EL (cell line): ENCODE measurements at places on chromosomes 16 and 17.
A peak's percentile ranks its signal among the peaks of the same experiment; 100 is the strongest.

DNA sequence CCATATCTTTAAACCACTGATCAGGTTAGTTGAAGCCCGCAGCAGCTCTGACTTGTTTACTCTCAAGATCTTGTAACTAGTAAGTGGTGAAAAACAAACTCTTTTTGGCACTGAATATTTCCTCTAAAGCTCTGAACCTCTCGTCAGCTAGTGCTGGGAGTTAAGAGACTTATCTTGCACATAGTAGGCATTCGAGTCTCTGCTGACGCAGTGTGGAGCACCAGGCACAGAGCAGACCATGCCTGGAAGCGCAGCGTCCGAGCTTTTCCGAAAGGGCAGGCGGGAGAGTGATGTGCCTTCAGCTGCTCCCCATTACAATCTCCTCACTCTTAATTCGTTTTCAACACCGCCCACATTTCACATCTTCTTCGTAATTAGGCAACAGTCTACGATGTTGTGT lies 63.0 kb downstream of the SMG6 start:
- DNase-seq: no peak

GRCh38 chr17:15171167-15172047 lies 93.7 kb downstream of the PMP22 start:
- DNase-seq: peak; percentile 75

- no peak for DNase-seq
Measured at GRCh38 chr16:4927661-4928060, 9.3 kb downstream of the PPL start.

GRCh38 chr16:24753437-24753836 lies 24.0 kb downstream of the TNRC6A start:
- DNase-seq: no peak

DNA sequence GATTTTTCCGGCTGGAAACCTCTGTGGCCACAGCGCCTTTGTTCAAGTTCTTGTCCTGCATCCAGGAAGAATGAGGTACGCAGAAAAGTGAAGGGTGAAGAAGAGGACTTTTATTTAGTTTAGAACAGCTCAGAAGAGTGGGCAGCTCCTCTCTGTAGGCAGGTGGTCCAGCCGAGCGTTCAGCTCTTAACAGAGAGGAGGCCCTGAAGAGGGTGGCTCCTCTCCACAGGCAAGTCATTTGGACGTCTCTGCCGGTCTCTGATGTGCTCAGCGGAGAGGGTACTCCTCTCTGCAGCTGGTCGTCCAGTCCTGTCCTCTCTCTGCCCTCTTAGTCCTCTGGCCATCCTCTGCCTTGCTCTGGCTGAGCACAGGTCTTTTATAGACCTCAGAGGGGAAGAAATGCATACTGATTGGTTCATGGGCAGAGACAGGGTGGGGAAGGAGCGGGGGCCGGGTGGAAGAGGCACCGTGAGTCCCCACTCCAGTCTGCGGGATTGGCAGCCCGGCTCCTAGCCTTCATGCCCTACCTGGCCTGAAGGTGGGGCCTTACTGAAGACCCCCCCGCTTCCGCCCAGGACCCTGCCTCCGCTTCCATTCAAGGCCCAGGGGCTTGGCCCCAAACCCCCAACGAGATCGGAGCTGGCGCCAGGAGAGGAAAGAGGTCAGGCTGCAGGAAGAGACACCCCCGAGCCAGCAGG lies 70.0 kb upstream of the NKD1 start:
- DNase-seq: no peak

- no peak for DNase-seq
Measured at GRCh38 chr16:66226762-66227161, 139.7 kb upstream of the CDH5 start.

GRCh38 chr17:9479964-9480363 lies 95.7 kb downstream of the STX8 start:
- DNase-seq: no peak

DNA sequence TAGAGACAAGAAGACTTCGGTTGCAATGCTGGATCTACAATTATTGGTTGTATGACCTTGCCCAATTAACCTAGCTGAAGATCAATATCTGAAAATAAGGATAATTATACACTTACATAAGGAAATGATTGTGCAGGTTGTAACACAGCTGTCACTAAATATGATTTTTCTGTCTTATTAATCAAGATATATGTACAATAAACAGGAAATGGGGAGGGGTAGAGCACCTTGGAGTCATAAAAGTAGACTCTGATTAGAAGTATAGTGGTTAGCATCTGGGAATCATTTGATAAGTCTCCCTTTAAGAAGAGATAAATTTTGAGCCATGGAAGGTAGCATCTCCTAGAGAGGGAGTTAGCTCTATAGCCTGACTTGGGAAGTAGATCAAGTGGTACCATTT lies 369.2 kb downstream of the SHISA9 start:
- DNase-seq: no peak

DNA sequence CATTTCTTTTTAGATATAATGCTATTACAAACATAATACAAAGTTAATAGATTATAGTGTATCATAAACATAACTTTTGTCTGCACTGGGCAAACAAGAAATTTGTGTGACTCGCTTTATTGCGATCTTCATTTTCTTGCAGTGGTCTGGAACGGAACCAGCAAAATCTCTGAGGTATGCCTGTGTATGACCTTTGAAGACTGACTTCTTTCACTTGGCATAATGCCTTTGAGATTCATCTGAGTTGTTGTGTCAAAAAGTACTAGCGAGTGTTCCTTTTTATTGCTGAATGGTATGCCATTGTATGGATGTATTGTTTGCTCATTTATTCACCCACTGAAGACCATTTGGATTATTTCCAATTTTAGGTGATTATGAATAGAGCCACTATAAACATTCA lies 69.2 kb downstream of the TANC2 start:
- peak; percentile 85 for DNase-seq

- no peak for DNase-seq
Measured at GRCh38 chr17:41620583-41621434, 3.6 kb downstream of the KRT17 start.

DNA sequence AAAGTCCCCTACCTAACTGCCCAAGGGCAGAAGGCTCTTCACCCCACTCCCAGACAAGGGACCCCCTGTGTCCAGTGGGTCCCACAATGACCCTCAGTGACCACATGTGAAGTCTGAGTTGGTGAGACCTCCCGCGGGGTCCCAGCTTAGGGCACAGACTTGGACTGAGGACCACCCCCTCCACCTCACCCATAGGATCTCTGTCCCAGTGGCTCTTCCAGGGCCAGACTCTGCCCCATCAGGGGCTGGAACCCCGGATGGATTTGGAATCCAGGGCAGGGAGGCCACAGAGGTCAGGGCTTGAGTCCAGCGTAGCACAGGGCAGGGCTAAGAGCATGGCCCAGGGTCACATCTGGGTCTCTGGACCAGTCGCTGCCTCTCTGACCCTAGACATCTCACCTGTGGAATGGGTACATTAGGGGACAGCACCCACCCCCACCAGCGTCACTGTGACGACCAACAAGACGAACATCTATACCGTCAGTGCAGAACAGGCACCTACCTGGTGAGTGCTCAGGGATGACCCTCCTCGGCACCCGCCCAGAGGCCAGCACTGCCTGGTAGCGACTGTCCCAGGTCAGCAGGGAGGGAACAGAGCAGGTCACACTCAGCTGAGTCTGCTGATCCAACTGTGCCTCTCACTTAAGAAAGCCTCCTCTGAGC lies 37.7 kb downstream of the TNFRSF13B start:
- no peak for DNase-seq

- DNase-seq: no peak
Measured at GRCh38 chr17:70098030-70098429, 23.0 kb downstream of the KCNJ16 start.

DNA sequence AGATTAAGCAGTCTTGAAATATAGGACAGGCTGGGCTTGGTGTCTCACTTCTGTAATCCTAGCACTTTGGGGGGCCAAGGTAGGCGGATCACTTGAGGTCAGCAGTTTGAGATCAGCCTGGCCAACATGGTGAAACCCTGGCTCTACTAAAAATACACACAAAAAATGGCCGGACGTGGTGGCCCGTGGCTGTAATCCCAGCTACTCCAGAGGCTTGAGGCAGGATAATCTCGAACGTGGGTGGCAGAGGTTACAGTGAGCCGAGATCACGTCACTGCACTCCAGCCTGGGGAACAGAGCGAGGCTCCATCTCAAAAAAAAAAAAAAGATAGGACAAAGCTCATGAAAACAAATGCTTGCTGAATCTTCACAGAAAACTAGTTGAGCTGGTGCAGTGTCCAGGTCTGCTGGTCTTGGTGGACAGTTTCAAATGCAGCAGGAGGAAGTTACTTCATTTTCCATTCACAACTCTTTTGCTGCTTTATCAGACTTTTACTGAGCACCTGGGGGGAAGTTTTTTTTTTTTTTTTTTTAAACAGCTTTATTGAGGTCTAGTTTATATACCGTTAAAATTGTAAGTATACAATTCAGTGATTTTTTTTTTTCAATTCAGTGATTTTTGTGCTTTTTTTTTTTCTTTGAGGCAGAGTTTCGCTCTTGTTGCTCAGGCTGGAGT lies 45.2 kb downstream of the SNX29 start:
- DNase-seq: no peak

GRCh38 chr16:82460766-82461165 lies 166.0 kb upstream of the CDH13 start:
- no peak for DNase-seq

GRCh38 chr17:4362141-4362540 lies 4.3 kb downstream of the UBE2G1 start:
- no peak for DNase-seq

GRCh38 chr17:71664861-71665260 lies 456.0 kb upstream of the SOX9 start:
- DNase-seq: no peak

DNA sequence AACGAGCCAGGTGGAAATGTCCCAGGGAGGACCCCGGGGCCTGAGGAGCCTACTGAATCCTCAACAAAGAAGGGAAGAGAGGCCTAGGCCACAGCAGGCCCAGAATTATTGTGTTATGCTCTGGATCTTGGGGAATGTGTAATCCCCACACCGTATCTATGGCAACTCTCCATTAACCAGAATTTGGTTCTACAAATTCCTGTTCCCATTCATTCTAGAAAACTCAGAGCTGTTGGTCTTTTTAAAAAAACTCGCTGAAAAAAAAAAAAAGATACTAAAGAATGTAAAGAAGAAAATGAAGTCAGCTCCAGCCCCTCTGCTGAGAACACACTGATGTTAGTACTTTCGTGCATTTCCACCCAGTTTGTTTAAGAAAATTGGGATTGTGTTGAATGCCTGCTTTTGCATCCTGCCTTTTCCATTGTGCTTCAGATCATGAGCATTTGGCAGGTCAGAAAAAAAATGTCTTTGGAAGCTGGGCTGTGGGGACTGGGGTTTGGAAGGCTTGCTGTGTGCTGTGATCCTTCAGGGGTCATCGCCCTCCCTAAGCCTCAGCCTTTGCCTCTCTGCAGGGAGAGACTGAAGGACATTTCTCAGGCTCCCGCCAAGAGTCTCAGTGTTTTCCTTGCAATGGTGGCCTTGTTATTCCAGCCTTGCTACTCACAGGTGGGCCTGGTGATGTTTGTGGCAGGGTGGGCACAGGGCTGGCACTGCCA lies 69.5 kb downstream of the SREBF1 start:
- DNase-seq: no peak

DNA sequence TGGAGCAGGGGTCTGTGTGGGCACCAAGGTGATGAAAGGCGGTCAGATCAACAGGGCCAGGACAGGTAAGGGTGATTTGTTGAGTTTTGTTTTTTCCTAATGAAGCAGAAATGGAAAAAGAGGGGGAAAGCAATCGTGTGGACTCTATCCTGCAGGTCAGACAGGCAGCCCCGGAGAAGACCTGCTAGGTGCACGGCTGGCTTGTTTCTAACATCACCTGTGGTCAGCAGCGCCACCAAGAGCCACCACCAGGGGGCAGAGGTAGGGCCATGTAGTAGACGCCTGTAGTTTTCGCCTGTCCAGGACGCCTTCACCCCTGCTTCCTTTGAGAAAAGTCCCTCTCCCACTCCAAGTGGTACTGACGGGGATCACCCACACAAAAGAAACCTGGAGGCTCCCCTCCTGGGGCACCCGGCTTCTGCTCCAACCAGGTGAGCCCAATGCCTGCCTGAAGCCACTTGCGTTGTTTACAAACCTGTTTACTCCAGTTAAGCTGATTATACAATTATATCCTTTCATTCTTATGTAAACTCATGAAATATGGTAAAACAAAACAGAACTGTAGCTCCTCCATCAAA lies 54.2 kb upstream of the SEC14L1 start:
- peak; percentile 79 for DNase-seq

GRCh38 chr17:77640252-77640651 lies 318.3 kb upstream of the TNRC6C start:
- no peak for DNase-seq

DNA sequence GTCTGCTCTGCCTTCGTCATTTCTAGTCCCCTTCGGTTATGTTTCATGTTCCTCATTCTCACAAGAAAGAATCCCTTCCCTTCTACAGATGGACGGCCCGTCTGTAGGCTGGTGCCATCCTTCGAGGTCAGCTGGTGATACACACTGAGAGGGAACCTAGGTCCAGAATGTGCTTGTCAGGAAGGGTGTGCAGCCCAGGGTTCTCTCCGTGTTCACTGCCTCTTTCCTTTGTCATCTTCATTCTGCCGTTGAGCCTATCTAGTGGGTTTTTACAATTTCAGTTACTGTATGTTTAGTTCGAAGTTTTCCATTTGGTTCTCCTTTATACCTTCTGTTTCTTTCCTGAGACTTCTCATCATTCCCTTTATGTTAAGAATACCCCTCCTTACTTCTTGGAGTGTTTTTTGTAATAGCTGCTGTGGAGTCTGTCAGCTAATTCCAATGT lies 18.9 kb downstream of the KIAA0513 start:
- DNase-seq: no peak

DNA sequence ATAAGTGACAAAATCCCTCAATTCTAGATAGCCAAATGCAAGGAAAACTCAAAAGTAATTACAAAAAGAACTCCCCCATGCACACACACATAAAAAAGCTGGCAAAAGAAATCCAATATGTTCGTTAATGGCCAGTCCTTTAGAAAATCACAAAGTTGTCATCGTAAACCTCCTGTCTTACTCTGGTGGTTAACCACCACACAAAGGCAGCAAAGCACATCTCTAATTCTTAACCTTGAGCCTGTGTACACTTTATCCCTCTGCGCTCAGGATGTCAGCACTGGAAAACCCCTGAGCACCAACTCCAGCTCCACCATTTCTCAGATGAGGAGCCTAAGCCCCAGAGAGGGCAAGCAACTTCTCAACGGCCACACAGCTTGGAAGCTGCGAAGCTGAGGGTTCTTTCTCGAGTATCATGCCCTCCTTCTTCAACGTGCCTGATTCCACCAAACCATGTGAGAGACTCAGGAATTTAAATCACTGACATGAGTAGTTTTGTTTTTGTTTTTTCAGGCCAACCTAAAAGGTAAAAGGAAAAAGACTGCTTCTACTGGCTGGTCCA lies 72.5 kb downstream of the C16orf95 start:
- DNase-seq: no peak
